ENCODE measurements at places on chromosomes 3 and 15.

GRCh38 chr15:75199357-75199940, 2.2 kb upstream of the C15orf39 start:
- no peak for DNase-seq

DNA sequence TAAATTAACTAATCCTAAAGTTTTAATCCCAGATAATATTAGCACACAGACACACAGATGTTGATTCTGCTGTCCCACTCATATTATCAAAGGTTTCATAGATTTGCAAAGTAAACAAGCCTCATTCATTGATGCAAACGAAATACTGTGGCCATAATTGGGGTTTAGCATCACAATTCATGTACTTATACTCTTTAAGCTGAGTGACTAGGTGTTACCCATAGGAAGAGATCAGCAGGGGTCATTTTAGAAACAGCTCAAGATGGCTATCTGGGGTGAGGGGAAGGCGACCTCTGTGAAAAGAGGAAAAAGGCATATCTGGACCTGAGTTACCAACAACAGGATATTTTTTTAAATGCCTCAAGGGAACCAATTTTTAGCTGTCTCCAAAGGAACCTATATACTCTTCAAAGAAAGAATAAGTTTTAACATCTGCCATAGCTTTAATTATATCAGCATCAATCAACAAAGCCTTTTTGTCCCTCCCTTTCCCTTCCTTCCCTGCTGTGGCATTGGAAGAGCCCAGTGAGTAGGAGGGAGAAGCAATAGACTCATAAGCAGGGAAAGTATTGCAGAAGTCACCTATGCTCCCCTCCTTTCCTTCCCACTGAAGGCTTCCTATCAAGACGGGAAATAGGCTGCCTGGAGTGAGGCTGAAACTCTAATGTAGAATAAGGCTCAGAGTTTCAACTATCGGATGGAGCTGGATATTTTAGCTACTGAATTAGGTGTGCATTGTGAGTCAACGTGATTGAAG, 553.4 kb downstream of the ZIC1 start:
- DNase-seq, result no peak

DNA sequence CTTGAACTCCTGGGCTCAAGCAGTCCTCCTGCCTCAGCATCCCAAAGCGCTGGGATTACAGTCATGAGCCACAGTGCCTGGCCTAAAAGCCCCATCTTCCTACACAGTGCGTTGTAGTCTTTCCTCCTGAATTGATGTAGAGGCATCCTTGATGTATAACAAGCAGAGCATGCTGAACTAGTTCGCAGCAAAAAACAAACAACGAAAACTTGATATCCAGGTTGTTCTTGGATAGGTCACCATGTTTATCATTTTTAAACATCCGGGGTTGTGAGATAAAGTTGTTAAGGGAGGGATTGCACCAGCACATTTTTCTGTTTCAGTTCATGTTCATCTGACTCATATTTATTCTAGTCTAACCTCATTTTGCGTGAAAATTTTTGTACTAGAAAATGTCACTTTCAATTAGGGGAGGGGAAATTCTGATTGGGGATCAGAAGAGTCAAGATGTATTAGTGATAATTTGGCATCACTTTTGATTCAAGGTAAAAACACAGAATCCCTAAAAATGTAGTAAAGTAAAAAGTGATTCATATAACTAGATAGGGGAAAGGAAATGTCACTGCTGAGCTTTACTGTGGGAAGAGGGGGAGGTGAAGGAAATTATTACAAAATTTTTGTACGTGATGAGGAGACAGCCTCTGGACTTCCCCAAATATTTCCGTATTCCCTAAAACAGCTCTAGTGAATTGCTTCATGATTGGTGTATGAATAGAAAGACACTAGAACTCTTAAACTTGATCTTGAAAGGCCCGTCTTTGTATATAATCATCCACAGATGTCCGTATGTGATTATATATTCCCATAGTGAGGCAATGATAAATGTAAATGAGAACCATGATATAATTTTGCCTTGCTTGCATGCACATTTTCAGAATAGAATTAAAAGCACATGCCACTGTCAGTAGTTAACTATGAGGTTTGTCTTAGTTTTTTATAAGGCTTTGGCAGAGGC, 22.9 kb downstream of the RAB8B start:
- DNase-seq, result no peak

- no peak for DNase-seq
Measured at GRCh38 chr3:166362698-166363097, 525.5 kb upstream of the BCHE start.

- no peak for DNase-seq
Measured at GRCh38 chr3:73787620-73788019, 162.9 kb upstream of the PDZRN3 start.

DNA sequence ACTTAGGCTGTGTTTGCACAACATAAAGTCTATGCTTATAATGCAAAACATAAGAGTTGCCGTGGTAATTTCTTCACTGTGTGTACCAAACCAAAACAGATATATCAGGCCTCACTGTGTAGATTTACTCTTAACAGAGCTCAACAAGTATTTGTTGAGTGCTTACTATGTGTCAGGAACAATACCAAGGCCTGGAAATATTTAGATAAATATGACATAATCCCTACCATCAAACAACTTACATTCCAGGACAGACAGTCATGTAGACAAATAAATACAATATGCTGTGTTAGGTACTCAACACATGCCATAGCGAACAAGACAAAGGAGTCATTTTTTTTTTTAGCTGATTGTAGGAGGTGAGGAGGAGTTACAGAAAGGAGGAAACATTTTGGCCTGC, 554.0 kb downstream of the NSUN3 start:
- no peak for DNase-seq

DNA sequence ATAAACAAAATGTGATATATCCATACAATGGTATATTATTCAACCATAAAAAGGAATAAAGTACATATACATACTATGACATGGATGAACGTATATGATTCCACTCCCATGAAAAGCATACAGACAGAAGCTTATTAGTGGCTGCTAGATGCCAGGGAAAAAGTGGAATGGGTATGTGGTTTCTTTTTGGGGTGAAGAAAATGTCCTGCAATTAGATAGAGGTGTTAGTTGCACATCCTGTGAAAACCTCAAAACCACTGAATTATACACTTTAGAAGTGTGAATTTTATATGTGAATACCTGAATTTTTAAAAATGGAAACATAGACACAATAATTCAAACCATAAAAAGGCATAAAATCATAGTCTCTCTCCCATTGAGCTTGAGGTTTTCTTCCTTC, 11.2 kb downstream of the DENND6A start:
- no peak for DNase-seq

DNA sequence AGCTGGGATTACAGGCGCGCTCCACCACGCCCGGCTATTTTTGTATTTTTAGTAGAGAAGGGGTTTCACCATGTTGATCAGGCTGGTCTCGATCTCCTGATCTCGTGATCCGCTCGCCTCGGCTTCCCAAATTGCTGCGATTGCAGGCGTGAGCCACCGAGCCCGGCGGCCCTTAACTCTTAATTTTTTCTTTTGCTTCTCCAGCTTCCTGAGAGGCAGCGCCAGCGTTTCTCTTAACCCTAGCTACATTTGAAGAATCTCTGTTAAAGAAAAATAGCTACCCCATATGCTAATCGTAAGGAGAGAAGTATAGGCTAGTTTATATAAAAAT, 465 bp upstream of the GK5 start:
- DNase-seq, result no peak

DNA sequence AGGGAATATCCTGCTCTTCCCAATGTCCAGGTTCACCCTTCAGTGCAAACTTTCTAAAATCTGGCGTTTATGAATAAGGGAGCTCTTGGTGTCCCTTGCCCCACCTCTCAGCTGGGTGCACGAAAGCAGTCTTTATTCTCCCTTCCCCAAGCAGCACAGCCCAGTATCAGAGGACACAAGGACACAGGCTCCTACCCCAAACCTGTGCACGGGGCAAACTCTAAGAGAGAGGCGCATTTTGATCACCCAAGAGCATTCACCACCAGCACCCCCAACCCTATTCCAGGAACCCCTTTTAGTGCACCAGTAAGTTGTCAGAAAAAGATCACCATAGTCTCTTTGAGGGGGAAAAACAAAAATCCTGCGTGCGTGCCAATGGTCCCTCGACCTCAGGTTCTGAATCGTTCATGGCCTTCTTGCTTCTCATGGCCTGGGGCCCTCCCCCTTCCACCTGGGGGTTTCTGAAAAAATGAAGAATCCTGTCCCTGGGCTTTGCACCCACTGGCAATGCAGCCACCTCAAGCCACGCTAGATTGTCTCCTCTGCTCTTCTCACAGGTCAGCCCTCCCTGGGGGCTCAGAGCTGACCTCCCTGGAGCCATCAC, 78.9 kb downstream of the FAM174B start:
- no peak for DNase-seq

DNA sequence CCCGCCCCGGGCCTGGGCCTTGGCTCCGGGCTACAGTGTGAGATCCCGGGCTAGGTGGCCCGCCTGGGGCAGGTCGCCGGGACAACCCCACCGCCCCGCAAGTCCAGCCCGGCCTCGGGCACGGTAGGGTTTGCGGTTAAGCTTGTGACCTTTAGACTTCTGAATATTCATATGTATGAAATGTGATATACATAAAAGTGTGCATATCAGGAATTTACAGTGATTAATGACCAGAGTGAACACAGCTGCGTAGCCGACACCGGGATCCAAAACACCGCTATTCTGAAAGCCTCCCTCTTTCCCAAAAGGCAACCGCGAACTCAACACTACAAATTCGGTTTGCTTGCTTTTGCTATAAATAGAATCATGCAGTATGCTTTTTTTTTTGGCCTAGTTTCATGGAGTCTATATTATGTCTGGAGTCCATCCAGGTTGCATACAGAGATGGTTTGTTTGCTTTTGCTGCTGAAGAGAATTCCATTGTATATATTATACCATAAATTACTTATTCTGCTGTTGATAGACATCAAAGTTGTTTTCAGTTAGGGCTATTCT, 636 bp upstream of the SNRPA1 start:
- no peak for DNase-seq

DNA sequence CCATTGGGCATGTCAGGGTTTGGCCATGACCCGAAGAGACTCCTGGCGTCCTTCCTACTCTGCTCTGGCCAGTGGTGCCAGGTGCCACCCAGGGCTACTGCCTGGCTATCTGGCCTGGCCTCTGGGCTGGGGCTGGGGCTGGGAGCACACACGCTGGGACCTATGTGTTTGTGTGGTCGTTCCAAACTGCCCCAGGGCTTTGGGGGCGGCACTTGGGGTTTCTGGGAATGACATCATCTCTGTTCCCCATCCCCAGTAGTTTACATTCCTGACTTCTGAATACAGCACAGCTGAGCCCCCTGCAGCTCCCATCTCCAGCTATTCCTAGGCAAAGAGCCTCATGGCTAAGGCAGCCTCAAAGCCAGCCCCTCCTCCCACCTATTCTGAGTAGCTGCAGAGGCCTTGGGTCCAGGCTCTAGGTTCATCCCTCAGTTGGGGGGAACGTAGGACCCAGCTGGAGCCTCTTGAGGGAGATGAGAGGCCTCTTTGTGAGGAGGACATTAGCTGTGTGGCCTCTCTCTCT, 24.3 kb downstream of the PLEKHO2 start:
- DNase-seq, result no peak

- no peak for DNase-seq
Measured at GRCh38 chr3:161069511-161070251, 35.5 kb downstream of the B3GALNT1 start.

- no peak for DNase-seq
Measured at GRCh38 chr15:45397116-45397665, 18.8 kb upstream of the GATM start.

DNA sequence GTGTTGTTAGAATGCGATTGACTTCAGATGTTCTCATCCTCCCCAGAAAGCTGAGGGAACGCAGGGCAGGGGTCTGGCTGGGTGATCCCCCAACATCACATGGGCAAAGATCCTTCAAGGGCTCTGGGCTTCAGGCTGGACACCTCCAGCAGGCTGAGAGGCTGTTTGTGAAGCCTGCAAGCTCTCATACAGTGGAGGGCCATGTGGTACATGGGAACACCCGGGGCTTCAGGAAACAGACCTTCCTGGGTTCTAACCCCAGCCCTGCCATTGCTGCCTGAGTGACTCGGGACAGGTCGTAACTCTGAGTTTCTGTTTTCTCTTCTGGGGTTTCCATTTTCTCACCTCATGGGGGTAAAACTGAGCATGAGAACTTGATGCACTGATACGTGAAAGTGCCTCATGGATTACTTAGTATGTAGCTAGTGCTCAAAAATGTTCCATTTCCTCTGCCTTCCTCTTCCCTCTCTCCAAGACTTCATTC, 81.2 kb downstream of the TLE3 start:
- no peak for DNase-seq

- DNase-seq, result no peak
Measured at GRCh38 chr3:60973321-60973720, 277.9 kb downstream of the FHIT start.

DNA sequence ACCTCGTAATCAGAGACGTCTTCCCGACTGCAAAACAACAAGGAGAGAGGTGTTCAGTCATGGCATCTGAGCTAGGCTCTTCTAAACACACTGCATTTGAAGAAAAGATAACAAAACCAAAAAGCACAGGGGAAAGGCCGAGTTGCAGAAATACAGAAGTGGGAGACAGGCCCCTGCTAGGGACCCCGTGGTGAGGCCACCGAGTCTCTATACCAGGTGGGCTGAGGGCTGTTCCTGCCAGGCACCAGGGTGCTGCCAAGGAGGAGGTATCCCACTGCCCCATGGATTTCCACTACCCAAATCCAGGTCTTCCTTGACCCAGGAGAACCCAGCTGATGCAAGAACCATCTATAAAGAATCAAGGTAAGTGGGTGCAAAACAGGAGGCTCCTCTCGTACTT, 31.1 kb downstream of the RAB6B start:
- no peak for DNase-seq

DNA sequence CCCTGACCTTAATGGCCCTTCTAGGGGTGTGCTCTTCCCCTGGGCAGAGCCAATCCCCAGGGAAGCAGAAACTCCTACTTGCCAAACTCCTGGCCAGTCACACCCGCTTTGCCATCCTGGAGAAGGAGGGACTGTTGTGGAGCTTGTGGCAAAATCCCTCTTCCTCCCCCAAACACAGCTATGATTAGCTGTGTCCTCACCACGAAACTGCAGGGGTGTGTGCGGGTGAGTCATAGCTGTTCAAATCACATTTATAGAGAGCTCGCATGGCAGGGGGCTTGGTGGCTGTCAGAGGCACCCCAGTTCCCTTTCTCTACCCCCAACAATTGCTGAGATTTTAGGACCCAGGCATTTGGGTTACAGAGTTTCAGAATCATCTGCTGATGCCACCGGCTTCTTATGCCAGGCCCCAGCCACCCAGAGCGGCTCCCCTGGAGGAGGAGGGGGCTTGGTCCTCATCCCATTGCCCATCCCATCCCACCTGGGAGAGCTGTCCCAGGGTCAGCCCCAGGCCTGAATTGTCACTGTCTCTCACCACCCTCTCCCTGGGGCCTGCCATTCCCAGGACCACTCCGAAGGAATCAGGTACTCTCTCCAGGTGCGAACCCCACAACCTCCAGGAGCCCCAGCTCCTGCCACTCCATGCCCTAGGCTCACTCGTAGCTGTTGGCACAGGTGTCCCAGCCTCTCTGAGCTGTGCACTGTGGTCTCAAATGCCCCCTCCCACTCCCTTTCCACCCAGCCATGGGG, 28.8 kb upstream of the MAGEF1 start:
- DNase-seq, result no peak

GRCh38 chr3:184361532-184361931, at the start of the genes CLCN2 and POLR2H:
CLCN2 (minus strand) TSS chr3:184361605; CDS start chr3:184361479, 126 bp downstream.
POLR2H (plus strand) TSS chr3:184361710; CDS start chr3:184363493, 1,783 bp downstream.
- DNase-seq, result no peak
